ENCODE measurements at places on chromosomes 7 and 10. TPM values are rescaled to one million over a fixed set of nuclear protein-coding genes. Genes with fewer than 3 reads are reported as not detected.

DNA sequence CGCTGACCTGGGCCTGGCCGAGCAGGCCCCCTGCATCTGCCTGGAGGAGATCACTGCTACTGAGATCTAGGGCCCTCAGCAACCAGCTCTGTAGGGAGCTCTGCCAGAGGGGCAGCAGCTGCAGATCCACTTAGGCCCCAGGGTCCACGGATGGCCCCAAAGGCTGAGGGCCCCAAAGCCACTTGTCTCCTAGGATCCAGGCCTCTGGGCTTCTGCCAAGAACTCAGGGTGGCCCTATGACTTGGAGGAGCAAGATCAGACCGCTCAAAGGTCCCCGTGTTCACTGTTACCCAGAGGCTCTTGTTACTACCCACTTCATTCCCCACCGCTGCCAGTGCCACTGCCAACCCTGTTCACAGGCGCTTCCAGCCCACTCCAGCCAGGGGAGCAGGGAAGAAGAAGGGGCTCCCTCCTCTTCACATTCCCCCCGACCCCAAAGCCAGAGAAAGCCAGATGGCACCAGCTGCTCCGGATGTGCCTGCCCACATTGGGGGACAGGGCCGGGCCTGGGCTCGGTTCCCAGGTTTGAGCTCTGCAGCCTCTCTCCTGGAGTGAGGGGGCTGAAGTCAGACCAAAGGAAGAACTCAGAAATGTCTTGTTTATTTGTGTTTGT, 7.6 kb downstream of the LZTS2 start:
- H3K4me3 ChIP-seq = no peak overlapping the region
- H3K27me3 ChIP-seq = no peaks in the 10 kb centered on the region
- no peaks in the 10 kb centered on the region for H3K4me1 ChIP-seq
- no peak for DNase-seq

GRCh38 chr10:10043083-10043482, 974.6 kb upstream of the CELF2 start:
- no peaks in the 10 kb centered on the region for H3K27me3 ChIP-seq
- no peaks in the 10 kb centered on the region for H3K4me1 ChIP-seq
- no peaks in the 10 kb centered on the region for H3K36me3 ChIP-seq
- H3K4me3 ChIP-seq = no peak overlapping the region
- no peak overlapping the region for H3K27ac ChIP-seq

GRCh38 chr10:6347391-6347951, 144.7 kb downstream of the PFKFB3 start:
- H3K36me3 ChIP-seq = no peaks in the 10 kb centered on the region
- H3K27ac ChIP-seq = no peak overlapping the region
- H3K4me3 ChIP-seq = no peak overlapping the region

DNA sequence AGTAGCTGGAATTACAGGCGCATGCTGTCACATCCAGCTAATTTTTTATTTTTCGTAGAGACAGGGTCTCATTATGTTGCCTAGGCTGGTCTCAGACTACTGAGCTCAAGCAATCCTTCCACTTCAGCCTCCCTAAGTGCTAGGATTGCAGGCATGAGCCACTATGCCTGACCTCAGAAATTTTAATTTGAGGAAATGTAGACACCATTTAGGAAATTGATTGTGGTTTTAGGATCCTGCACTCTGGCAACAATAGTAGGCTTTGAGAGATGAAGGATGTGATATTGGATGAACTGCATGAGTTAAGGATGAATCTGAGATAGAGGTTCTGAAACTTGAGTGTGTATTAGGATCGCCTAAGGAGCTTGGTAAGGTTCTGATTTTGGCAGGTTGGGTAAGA, 66.5 kb downstream of the PPP1R9A start:
- no peak overlapping the region for H3K4me3 ChIP-seq
- no peaks in the 10 kb centered on the region for H3K27me3 ChIP-seq
- DNase-seq = no peak
- no peaks in the 10 kb centered on the region for H3K36me3 ChIP-seq

BLNK gene
- total RNA-seq = not detected

ZNF804B gene
- total RNA-seq = 0.23 TPM

PRR15 gene
- total RNA-seq = 5.0 TPM

CC2D2B gene
- total RNA-seq = 1.4 TPM

TMEM196 gene
- not detected for total RNA-seq
